ENCODE measurements at places on chromosomes 11 and 22.

GRCh38 chr11:125373426-125374391 lies 122.4 kb downstream of the FEZ1 start:
- DNase-seq: no peak

DNA sequence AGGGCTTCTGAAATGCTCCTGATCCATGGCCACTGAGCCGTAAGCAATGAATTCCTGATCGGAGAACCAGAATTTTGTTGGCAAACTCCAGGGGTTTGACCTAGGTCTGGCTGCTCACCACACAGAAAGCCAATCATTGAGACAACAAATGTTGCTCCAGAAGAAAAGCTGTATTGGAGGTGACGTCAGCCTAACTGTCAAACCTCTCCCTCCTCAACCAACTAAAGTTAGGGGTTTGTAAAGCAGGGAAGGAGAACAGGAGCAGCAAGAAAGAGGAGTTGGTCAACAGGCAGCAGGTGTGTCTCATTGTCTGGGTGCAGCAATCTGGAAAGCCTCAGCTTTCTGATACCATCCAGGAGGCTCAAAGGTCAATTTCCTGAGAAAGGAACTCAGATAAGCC lies 133.7 kb upstream of the SEZ6L start:
- DNase-seq: no peak

DNA sequence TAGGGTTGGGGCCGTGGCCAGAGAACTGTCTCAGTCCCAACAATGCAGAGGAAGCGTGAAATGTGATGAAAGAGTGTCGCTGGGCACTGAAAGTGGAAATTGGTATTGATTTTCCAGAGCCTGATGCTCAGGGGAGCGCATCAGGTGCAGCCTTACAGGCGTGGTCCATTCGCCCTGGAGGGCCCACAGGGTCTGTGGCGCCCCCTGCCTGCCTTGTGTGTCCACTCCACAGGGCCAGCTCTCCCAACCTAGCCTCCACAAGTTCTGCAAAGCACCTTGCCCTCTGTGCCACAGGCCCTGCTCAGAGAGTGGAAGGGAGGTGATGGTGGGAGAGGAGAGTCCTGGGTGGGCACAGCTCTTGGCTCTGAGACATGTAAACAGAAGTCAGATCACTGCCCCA lies 54.9 kb upstream of the LMO1 start:
- DNase-seq: no peak

GRCh38 chr11:27158456-27159334 lies 118.1 kb downstream of the BBOX1 start:
- no peak for DNase-seq
